ENCODE measurements at places on chromosomes 3 and 15.
A peak's percentile ranks its signal among the peaks of the same experiment; 100 is the strongest.

GRCh38 chr3:107598926-107599771 is 76.4 kb downstream of the BBX start:
- peak; percentile 16 for DNase-seq

DNA sequence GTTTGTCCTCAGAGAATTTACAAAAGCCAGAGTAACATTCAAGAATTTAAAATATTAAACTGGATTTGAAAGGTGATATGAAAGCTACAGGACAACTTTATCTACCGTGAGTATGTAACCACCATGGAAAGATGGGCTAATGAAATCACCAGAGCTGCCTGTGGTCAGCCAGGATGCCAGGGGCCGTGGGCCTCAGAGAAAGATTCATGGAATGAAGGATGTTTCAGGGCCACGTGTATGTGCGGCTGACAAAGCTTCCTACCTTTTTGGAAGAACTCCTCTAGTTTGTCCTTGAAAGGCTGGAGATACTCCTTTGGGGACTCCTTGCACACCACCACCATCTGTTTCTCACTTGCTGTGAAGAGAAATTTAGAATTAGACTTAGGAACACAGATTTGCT is 138.9 kb downstream of the GREM1 start:
- DNase-seq, result no peak

DNA sequence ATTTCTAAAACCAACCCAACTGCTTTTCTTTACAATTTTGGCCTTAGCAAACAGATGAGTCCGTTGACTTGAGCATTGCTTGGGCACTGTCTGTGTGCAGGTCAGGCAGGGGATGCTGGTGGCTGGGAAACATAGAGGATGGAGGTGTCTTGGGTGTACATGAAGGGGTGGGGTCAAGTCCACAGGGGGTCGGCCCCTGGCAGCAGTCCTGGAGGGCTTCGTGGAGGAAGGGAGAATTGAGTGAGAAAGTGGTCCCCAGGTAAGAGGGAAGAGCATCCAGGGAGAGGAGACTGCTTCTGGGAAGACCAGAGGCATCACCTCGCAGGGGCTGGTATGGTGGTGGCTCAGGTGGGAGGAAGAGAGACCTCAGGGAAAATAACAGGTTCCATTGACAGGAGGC is 144.8 kb downstream of the TJP1 start:
- DNase-seq, result no peak

DNA sequence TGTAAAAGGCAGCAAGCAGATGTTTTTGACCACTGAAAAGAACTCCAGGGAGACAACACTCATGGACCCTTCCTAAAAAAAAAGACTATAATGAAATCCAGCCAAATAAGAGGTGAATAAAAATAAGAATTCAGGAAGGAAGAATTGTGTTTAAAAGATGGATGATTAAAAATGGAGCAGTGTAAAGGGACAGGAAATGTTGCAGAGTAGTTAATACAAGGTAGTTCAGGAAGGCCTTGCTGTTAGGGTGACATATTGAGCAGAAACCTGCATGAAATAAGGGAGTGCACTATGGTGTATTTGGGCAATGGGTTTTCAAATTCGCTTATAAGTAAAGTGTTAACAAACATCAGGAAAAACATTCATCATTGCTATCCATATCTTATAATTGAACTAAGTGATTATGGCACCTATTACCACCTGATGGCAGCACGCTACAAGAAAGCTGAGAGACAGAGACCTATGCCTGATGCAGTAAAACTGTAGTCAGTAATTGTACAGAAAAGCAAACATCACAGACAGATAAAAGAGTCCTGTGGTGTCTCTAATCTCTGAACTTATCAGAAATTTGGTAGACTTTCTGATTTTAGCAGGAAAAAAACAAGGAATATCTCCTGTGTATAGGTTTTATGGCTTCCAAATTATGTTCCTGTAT is 5.8 kb upstream of the DBR1 start:
- DNase-seq, result no peak

GRCh38 chr3:97872525-97873042 is 50.8 kb downstream of the CRYBG3 start:
- DNase-seq, result no peak

All from activated CD4-positive, alpha-beta T cell treated with anti-CD3 and anti-CD28 coated beads for 1 hour (primary cell).